ENCODE measurements at places on chromosomes 3 and 15. TPM values are rescaled to one million over a fixed set of nuclear protein-coding genes. Genes with fewer than 3 reads are reported as not detected.

GRCh38 chr3:37071921-37072320 is 78.6 kb downstream of the MLH1 start:
- no peak for DNase-seq

DNA sequence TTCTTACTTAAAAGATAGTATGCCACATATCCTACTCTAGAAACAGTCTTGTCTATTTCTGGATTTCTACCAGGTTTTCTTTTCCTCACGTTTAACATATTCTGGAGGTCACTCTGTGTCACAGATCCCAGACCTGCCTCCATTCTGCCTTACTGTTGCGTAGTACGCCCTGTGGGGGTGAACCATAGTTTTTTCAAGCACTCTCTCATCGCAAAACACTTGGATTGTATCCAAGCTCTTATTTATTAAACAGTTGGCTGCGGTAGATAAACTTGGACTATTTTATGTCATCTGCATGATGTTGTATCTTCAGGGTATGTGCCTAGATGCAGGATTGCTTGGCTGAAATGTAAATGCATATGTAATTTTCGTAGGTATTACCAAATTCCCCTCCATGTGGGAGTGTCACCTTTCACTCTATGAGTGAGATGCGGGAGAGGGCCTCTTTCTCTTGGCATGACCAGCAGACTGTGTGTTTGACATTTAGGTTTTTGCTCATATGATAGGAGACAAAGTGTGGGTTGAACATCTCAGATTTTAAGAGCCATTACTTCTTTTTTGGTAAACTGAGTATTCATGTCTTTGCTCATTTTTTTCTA is 55.8 kb downstream of the ABTB1 start:
- DNase-seq: no peak

DNA sequence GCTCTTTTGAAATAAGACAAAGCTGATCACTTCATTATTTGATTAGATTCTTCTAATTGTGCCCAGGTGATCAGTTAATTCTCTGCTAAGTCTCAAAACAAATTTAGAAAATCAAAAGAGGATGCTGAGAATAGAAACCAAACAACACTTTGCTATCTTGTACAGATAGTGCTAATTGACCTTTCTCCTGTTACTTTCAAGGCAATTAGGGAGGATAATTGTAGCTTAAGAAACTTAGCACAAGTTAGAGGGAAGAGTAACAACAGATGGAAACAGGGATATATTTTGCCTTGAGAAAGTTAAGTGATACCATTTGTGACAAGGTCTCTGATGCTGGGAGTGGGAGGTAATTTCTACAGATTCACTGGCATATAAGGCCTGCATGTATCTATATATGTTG is 344.8 kb upstream of the GRM7 start:
- no peak for DNase-seq

DNA sequence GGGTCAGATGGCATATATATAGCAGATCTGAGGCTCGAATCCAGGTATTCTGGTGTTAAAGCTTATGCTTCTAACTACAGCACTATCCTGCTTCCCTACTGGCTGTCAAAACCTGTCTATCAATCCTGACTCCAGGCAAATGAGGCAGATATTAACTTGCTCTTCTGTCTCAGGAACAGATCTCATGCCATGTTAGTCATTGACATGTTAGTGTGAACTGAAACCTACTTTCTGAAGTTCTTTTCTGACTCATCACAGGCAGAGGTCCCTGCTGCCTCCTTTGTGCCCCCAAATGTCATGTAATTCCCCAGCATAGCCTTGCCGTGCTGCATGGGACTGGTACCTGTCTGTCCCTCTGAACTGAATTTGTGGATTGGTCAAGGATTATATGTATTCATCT is 125.0 kb upstream of the SMAD3 start:
- DNase-seq: no peak

DNA sequence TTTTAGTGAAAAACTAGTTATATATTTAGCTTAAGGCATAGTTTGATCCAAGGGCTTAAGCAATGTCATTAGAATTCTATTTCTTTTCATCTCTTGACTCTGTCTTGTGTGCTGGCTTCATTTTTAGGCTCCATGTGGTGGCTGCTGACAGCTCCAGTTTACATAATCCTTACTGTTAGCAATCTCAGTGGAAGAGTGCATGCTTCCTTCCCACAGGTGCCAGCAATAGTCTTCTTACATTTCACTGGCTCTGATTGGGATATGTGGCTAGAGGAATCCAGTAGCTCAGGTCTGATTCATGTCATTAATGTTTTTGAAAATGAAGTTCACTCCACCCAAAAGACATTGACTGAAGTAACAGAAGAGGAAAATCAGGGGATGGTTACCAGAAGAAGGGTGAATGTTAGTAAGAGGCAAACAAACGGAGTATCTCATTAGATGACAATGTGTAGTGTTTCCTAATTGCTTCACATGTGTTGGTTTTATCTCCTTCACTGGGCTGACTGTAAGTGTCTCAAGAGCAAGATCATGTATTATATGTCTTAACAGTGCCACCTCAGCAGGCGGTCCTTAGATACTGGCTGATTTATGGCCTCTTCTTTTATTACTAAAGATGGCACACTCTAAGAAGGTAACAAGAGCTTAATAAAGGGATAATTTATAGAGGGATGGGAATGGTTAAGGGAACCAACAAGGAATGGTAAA is 25.6 kb upstream of the TCF12 start:
- DNase-seq: no peak

DNA sequence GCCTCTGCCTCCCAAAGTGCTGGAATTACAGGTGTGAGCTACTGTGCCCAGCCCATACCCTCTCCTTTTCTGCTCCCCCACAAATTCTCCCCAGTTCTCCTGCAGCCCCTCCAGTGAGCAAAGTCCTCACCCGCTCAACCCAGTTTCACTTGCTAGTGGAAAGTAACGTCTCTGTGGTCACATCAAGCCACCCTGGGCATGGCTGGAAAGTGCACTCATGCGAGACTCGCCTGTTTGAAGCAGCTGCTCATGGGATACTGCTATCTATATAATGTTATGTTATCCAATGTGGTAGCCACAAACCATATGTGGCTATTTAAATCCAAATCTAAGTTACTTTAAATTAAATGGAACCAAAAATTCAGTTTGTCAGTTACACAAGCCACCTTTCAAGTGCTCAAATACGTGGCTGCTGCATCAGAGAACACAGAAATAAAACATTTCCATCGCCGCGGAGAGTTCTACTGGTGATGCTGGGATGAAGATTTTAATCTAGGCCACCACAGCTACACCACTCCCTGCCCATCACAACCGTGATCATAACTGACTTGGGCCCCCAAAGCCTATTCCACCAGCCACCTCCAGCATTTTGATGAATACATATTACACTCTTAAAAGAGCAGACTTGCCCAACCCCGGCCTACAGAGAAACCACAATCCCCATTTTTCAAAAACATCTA is 119.4 kb downstream of the LIPC start:
- no peak for DNase-seq

DNA sequence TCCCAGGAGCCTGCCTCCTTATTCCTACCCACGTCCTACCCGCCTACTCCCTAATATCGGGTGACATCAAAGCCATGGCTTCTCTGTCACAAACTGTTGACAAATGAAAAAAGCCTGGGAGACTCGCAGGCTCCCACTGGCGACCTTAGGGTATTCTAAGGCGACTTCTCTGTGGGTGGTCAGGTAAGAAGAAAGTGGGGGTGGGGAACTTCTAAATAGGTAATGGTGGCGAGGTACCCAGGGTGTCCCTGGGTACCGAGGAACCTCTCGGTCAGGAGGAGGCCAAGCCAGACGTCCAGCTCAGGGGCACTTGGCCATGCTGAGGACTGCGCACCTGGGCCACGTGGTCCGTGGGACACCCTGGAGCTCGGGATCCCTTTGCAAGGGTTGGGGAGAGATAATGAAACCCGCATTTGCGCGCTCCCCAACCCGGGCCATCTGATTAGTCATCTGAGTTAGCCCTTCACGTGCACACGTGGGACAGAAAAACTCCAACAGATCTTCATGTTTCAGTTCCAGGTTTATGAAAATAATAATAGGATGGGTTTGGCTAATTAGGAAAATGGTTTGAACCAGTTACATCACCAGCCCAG is 78.2 kb downstream of the NR2F2 start:
- DNase-seq: no peak

DNA sequence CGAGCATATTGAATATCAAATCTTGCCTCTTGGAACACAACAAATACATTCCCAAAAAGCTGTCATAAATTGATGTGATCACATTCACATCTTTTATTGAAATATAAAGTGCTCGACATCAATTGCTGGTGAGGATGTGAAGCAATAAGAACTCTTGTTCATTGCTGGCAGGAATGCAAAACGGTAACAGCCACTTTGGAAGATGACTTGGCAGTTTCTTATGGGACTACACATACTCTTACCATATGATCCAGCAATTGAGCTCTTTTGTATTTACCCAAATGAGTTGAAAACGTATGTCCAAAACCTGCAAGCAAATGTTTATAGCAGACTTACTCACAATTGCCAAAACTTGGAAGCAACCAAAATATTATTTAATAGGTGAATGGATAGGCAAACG is 234.9 kb downstream of the CACNA2D3 start:
- no peak for DNase-seq

- no peak for DNase-seq
Observed at GRCh38 chr3:196246612-196247308, 30.4 kb downstream of the SLC51A start.

- no peak for DNase-seq
Observed at GRCh38 chr3:165507060-165507459, 310.9 kb upstream of the SLITRK3 start.

DNA sequence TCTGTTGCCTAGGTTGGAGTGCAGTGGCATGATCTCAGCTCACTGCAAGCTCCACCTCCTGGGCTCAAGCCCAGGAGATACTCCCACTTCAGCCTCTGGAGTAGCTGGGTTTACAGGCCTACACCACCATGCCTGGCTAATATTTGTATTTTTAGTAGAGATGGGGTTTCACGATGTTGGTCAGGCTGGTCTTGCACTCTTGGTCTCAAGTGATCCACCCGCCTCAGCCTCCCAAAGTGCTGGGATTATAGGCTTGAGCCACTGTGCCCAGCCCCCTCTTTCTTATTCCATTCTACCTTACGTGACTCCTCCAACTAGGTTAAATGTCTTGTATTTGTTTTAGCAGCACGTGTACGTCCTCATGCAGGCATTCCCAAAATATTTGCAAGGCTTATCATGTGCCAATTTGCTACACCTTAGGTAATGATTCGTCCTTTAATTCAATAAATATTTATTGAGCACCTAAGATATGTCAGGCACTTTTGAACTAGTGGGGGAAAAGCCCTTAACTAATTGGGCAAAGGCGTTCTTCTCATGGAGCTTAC is 14.9 kb upstream of the MAGI1 start:
- no peak for DNase-seq

DNA sequence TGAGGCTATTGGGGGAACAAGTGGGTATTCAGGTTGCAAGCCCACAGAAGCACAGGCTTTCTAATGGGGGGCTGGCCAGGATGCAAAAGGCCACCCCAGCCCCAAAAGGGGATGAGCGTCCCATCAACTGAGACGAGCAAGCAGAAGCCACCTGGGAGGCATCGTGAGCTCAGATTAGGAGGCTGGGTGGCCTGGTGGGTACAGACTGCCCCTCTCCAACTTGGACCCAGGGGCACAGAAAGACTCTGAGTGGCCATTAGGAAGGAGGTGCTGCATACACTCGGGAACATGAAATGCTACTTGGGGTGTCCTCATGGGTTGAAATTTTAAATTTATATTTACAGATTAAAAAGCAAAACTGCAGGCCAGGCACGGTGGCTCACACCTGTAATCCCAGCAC is 29.1 kb downstream of the SLC41A3 start:
- DNase-seq: no peak

- DNase-seq: no peak
Observed at GRCh38 chr3:69212411-69213160, 90.2 kb upstream of the LMOD3 start.

GRCh38 chr3:41690766-41691563 is 270.9 kb downstream of the ULK4 start:
- no peak for DNase-seq

- DNase-seq: no peak
Observed at GRCh38 chr3:87062685-87063084, 71.7 kb upstream of the VGLL3 start.

GRCh38 chr3:147361454-147362420 is 44.6 kb downstream of the ZIC4 start:
- DNase-seq: peak; percentile 59

DNA sequence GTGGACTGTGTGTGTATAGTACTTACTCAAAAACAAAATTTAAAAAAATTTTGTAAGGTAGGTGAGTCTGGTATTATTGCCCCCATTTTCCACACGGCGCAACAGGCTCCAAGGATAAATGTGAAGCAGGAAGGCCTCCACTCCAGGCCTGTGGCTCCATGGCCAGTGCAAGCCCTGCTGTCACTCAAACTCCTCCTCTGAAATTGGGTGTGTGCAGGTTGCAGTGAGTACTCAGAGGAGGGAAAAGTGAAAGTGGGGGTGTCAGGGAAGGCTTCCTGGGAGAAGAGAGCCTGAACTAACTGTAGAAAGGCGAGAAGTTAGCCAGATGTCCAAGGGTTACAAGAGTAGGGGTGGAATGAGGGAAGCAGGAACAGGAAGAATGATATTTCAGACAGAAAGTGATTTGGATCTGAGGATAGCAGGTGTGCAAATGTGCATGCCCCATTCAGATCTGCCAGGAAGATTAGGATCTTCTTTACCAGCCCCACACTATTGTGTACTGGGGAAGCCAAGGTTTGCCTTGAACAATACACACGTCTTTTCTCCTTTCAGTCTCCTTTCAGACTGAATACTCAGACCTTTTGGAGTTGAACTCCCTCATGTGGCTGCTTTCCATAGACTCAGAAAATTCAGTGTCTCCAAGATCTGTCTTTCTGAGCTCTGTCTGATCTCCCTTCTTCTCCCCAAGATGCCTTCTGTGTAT is 48.7 kb upstream of the RYK start:
- no peak for DNase-seq

Gene SLC24A5
- not detected for polyA plus RNA-seq

Gene DZIP3
- 9.2 TPM for polyA plus RNA-seq

Gene TM4SF4
- polyA plus RNA-seq: 0.08 TPM

Gene HESX1
- 1.2 TPM for polyA plus RNA-seq

Gene SLC41A3
- 58.4 TPM for polyA plus RNA-seq

Gene TIPARP
- 6.2 TPM for polyA plus RNA-seq

Gene MYRIP
- polyA plus RNA-seq: 1.1 TPM

Gene CAPN7
- polyA plus RNA-seq: 7.3 TPM
